ENCODE measurements at places on chromosomes 4 and X.

- DNase-seq: no peak
These were observed 31.5 kb downstream of the BLOC1S4 start for GRCh38 chr4:6747294-6748051.

- no peak for DNase-seq
These were observed 347.6 kb downstream of the SPOCK3 start for GRCh38 chr4:166886718-166887117.

GRCh38 chr4:119735165-119735651 lies 106.6 kb upstream of the PDE5A start:
- DNase-seq: no peak

GRCh38 chr4:173247321-173247720 lies 78.7 kb downstream of the GALNT7 start:
- DNase-seq: no peak

GRCh38 chr4:174147863-174148262 lies 135.6 kb downstream of the FBXO8 start:
- DNase-seq: no peak

GRCh38 chrX:23813808-23814207 lies 30.8 kb downstream of the SAT1 start:
- no peak for DNase-seq

GRCh38 chr4:61549336-61549735 lies 349.2 kb downstream of the ADGRL3 start:
- no peak for DNase-seq

DNA sequence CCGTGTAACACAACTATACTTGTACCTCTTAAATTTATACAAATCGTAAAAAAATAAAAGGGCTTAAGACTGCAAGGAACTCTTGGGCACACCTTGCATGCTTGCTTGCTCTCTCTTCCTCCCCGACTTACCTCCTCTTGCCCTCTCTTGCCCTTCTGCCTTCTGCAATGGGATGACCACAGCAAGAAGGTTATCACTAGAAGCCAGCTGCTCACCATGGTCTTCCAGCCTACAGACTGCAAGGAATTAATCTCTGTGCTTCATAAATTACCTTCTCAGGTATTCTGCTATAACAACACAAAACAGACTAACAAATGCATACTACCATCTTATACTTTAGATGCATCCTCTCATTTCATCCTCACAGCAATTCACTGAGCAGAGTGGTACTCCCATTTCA lies 92.1 kb downstream of the MRPL1 start:
- DNase-seq: no peak

DNA sequence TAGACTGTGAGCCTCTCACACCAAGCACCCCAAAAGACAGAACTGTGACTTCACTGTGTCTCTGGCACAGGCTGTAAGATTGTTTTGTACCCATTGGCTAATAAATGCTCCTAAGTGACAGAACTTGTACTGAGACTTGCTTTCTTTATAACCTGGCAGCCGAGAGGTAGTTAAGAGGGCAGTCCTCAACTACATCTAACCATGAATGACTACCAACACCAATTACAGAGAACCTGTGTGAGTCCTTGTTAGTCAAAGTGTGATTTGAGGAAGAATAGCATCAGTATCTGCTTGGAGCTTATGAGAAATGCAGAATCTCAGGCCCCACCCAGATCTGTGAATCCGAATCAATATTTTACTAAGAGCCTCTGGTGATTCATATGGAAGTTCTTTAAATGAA lies 154.0 kb upstream of the FTHL17 start:
- no peak for DNase-seq

GRCh38 chr4:6272863-6273660 lies 3.4 kb downstream of the WFS1 start:
- DNase-seq: no peak

GRCh38 chr4:71498625-71499024 lies 159.8 kb downstream of the SLC4A4 start:
- no peak for DNase-seq

DNA sequence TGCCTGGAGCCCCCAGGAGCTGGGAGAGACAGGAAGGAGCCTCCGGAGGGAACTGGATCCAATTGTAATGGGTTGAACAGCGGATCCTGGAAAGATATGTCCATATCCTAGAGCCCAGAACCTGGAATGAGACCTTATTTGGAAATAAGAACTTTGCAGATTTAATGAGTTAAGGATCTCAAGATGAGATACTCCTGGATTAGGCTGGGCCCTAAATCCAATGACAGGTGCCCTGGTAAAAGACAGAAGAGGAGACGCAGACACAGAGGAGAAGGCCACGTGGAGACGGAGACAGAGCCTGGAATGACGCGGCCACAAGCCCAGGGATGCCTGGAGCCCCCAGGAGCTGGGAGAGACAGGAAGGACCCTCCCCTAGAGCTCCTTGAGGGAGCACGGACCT lies 34.1 kb downstream of the P2RY8 start:
- DNase-seq: no peak
